H7 (cell line): ENCODE measurements at places on chromosomes 13 and 19. TPM values are rescaled to one million over a fixed set of nuclear protein-coding genes. Genes with fewer than 3 reads are reported as not detected.

DNA sequence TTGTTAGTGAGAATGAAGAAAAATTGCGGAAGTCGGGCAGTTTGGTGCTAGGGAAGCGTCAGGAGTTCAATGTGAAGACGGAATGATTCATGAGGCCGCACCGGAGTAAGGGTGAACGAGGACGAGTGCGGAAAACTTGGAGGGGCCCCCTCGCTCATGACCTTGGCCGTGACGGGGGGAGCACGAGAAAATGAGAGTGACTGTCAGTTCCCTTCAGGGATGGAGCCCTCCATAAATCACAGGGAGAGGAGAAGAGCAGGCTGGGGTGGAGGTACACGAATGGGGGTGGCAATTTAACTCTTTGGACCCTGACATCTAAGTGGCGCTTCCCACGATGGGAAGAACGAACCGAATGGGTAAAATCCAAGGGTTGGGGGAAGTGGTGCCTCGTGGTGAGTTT is 486.4 kb downstream of the TSHZ3 start:
- no peak for DNase-seq

GRCh38 chr13:98848746-98849145 is 96.3 kb upstream of the SLC15A1 start:
- DNase-seq: no peak

The ACP5 gene
- total RNA-seq: 1.0 and 3.7 TPM in 2 replicates

DNA sequence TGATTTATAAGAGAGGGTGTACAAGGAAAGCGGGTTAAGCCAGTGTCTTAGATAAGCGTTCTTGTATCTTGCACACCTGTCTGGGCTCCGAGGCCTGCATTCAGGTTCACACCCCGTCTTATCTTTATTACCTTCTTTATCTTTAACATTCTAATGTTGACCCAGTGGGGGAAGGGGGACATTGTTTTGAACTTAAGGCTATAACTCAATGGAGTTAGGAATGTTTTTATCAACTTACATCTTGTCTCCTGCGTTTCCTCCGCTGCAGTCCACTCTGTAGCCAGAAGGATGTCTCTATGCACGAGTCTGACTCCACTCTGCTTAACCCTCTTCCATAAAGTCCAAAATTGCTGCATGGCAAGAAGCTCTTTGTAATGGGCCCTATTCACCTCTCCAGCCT is 71.2 kb downstream of the FGF9 start:
- no peak for DNase-seq

The ERICH6B gene
- not detected in 2 replicates for total RNA-seq

The TPTE2 gene
- not detected in 2 replicates for total RNA-seq
